ENCODE measurements at places on chromosomes 12 and 14.

GRCh38 chr14:22002860-22003284, 329.3 kb upstream of the OR4E1 start:
- no peak for DNase-seq

DNA sequence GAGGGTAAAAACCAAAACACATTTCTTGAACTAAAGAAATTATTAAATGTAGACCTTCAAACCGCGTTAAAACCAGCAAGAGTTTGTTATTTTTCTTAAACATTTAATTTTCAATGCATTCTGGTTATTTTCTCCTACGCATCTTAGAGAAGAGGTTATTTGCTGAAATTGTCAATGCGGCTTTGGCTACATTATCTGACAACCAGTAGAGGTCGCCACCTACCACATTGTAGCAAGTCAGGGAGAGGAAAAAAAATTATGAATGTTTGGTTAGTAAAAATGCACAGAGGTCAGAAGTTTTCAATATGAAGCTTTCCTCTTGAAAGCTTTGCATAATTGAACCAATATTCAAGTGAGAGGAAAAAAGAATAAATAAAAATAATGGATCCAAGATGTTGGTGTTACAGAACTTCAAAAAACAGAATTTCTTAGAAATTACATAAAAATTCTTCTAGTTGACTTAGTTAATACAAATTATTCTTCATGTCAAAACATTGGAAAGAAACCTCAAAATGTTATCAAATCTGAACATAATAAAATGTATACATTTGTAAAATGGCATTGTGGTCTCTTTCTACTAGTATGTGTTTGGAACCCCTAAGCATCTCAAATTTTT, 159.4 kb upstream of the TMTC2 start:
- peak; percentile 12 for DNase-seq

GRCh38 chr12:3990501-3991280, 117.5 kb upstream of the PARP11 start:
- peak; percentile 56 for DNase-seq

- no peak for DNase-seq
Measured at GRCh38 chr12:52918351-52918750, 13.5 kb upstream of the KRT8 start.

DNA sequence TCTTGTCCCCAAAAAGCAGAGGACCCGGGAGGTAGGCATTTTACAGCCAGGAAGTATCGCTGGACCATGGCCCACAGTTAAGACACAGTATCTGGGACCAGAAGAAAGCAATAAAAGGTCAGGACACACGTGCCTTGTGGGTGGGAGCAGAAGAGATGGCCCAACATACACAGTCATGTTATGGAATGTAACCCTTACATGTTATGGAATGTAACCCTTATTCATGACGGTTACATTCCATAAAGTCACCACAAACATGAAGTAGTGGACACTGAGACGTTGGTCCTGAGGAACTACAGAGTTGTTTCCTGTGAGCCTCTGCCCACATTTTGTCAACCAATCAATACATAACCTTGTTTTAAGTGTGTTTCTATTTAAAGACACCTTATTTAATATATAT, 285.6 kb upstream of the FKBP4 start:
- no peak for DNase-seq

DNA sequence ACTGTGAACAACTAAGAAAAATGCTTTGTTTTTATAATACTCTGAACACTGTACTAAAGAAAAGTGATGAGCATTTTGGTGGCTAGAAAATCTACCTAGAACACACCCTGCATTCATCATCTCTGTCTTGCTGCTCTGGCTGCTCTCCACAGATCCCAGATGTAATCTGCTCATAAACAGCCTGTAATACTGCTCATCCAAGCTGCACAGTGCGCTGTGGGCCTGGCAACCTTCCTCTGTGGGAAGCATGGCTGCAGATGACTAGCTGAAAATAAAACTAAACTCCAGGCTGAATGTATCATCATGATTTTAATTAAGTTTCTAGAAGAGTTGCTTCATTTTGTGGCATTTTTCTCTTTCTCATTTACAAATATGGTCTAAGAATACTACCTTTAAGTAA, 200.7 kb downstream of the SLC2A13 start:
- DNase-seq: no peak

DNA sequence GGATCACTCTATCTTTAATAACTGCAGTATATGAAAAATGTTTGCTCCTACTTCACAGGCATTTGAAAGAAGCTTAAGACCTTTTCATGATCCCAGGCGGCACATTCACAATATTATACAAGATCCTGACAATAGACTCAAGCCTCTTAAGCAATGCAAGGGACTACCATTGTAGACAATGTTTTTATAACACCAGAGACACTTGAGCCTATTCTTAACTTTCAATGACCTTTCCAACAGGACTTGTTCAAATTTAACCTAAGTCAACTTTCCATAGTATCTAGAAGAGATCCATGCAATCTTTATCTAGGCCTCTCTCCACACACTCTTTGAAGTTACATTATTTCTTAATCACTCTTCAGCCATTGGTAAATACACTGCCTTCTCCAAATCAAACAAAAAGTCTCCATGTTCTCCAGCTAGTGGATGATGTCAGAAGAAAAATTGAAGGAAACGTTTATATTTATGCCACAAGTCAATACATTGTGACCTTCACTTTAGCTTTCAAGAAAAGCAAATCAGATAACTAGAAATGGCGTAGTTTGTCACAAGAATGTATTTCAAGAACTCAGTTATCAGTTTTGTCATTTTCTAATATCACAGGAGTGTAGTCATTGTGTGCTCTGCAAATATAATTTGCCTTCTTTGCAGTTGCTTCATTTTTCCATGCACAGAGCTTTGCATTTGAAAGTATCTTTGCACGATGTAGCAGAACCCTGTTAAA, 41.2 kb downstream of the PHLDA1 start:
- no peak for DNase-seq

- DNase-seq: no peak
Measured at GRCh38 chr14:38490273-38490672, 234.4 kb upstream of the CLEC14A start.

DNA sequence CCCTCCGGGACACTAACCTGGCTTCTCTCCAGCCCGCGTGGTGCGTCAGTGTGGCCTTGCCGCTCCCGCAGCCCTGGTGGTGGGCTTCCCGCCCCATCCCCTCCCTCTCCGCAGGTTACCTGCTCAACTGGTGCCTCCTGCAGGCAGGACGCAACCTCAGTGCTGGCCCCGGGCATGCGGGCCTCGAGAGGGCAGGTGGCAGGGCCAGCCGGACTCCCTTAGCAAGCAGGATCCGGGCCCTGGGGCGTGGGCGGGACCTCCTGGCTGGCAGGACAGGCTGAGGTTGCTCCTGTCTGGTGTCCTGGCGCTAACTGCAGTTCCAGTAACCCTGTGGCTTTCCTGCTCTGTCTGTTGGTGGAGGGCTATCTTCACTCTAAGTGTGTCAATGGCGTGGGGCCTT, 8.6 kb upstream of the ADSS1 start:
- DNase-seq: no peak

DNA sequence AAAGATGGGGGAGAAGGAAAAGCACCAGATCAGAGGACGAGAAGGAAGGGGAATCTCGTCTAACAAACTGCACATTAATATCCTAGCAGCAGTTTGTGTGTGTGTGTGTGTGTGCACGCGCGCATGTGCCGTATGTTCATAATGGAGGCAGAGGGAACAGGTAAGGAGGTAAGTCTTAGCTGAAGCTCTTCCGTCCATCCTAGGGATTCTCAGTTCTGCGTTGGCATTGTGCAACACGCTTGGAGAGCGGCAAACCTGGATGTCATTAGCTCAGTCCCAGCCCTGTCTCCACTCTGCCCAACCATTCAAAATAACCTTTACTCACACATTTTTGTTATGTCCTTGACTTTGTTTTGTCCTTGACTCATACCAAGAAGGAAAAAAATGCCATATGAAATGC, 1.6 kb upstream of the C1R start:
- no peak for DNase-seq

GRCh38 chr12:107449891-107450290, 235.7 kb upstream of the PWP1 start:
- DNase-seq: no peak

DNA sequence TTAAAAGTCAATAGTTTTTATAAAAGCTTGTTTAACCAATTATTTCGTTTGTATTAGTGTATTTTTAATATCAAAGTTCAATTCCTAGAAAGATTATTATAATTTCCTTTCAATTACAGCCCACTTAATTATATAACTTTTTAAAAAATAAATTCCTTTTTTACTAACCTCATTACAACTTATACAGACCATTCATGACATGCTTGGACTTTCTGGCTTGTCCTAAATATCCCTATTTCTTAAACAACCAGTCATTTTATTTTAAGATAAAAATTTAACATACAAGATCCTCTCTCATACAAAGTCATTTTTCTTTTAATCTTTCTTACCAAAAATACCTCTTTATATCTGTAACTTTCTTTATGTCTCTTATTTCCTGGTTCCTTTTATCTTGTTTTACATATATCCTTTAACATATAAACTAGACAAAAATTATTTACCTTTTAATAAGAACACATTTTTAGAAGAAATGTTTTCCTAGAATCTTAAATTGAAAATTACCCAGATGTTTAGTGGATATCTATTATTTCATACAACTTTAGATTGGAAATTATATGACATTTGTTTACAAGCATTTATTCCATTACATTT, 10.4 kb upstream of the TMEM263 start:
- DNase-seq: no peak

DNA sequence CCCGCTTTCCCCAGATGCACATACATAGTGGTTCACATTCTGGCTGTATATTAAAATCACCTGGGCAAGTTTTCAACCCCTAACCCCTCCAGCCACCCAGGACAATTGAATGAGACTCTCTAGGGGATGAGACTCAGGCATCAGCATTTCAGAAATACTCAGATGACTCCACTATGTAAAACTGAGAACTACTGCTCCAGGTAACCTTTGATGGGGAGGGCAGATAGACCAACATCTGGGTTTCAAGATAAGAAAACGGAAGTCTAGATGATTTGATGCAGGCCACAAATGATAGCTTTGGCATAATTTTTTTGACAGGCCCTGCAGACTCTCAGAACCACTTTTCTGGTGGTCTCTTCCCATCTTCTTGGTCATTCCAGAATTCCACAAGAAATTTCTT, 341.1 kb downstream of the EMP1 start:
- no peak for DNase-seq

- DNase-seq: no peak
Measured at GRCh38 chr14:99394602-99395156, 86.0 kb downstream of the SETD3 start.

DNA sequence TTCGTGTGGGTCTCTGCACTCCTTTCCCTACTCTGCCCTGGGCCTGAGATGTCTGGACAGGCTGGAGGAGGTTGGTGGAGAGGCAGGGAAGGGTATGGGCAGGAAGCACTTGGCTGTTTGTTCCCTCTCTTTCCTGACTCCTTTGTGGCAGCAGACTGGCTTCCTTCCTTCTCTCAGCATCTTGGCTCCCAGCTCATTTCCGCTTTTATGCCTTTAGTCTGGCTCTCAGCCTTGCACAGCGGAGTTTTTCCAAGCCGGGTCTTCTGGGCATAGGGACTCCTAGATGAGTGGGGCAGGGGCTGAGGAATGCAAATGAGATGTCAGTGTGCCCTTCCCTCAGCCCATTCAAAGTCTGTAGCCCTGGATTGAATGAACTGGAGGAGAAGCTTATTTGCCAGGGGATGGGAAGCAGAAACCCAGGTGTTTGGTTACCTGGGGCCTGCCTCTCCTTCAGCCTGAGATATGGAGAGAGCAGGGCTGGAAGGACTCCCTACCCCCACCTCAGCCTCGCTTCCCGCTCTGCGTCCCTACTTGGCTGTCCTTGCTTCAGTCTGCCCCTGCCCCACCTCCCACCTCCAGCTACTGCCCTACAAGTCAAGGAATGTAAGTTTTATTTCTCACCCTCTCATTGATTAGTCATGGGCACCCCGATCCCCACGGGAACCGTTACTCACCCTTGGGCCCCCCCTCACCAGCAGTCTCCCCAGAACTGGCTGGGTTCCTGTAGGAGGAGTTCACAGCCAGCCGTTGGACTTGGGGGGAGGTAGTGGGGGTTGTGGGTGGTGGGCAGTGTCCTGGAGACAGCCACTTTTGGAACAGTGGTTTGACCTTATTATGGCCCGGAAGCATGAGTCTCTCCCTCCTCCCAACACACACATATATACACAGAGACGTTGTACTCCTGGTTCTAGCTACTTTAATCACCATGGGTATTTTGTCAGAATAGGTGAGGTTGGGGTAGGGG, 9.3 kb upstream of the ITGA5 start:
- no peak for DNase-seq

GRCh38 chr12:62655666-62656151, 189.1 kb downstream of the MON2 start:
- DNase-seq: no peak

- DNase-seq: no peak
Measured at GRCh38 chr14:75249251-75249957, 29.2 kb upstream of the FOS start.

DNA sequence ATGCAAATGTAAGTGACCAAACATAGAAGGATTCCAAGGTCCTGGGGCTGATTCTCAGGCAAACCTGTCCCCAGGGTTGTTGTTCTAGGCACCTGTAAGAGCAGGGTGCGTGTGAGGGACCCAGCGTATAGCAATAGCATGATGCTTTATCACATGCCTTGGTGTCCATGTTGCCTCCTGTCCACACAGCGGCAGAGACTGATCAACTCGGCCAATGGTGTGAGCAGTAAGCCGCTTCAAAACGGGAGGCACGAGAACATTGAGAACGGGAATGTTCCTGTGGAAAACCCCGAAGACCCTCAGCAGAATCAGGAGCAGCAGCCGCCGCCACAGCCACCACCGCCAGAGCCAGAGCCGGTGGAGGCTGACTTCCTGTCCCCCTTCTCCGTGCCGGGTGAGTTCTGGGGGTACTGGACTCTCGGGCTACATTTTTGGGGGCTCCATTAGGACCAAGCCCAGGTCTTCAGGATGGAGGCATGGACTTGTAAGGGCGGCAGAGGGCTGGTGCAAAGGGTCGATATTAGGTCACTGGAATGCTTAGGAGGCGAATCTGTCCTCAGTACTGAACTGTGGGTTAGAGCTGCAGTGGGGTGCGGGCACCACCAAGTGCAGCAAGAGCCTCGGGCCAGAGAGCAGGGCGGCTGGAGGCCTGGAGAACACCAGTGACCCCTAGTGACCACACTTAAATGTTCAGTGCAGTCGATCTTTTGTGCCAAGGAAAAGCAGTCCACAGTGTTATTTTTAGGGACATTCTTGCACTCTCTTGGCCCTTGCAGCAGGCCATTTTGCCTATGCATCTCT, 57.2 kb upstream of the RIN3 start:
- DNase-seq: no peak

- no peak for DNase-seq
Measured at GRCh38 chr14:39857376-39858055, 425.3 kb upstream of the FBXO33 start.
